Pericardium fibroblast (primary cell): ENCODE measurements at places on chromosomes 12 and 14. TPM values are rescaled to one million over a fixed set of nuclear protein-coding genes. Genes with fewer than 3 reads are reported as not detected.

Gene MYH6
- not detected in 2 replicates for total RNA-seq

Gene AQP2
- not detected in 2 replicates for total RNA-seq

Gene GPR135
- total RNA-seq = 2.1 and 3.0 TPM in 2 replicates

Gene ATP23
- total RNA-seq = 3.9 and 11.6 TPM in 2 replicates

Gene DNM1L
- total RNA-seq = 50.0 and 53.4 TPM in 2 replicates

Gene DHRS4L2
- total RNA-seq = 10.5 and 19.1 TPM in 2 replicates

Gene AQP6
- total RNA-seq = not detected in 2 replicates

Gene GPR137C
- total RNA-seq = 0.17 and 0.58 TPM in 2 replicates

Gene PPHLN1
- total RNA-seq = 39.1 and 40.6 TPM in 2 replicates

Gene SDS
- total RNA-seq = 0.09 TPM in 1 of 2 replicates, not detected in the other

Gene FGD6
- 2.1 and 4.0 TPM in 2 replicates for total RNA-seq

Gene IRF9
- 26.7 and 48.1 TPM in 2 replicates for total RNA-seq

Gene DIO3
- total RNA-seq = not detected in 2 replicates

Gene SBNO1
- total RNA-seq = 14.0 and 15.6 TPM in 2 replicates

Gene NOVA1
- 1.6 and 2.0 TPM in 2 replicates for total RNA-seq

Gene APOF
- not detected in 2 replicates for total RNA-seq

Gene CEBPE
- total RNA-seq = not detected in 2 replicates

Gene TMEM52B
- 0.17 and 0.82 TPM in 2 replicates for total RNA-seq

Gene BRMS1L
- total RNA-seq = 3.1 and 4.3 TPM in 2 replicates

Gene RASAL1
- not detected in 2 replicates for total RNA-seq

Gene ASCL1
- total RNA-seq = not detected in 2 replicates

Gene TTC9
- 0.17 and 0.47 TPM in 2 replicates for total RNA-seq

Gene INHBE
- 7.0 and 7.2 TPM in 2 replicates for total RNA-seq

Gene DPPA3
- not detected in 2 replicates for total RNA-seq

Gene SLC2A3
- 31.7 and 52.7 TPM in 2 replicates for total RNA-seq

Gene SLC16A7
- total RNA-seq = 7.6 and 14.0 TPM in 2 replicates
